ENCODE measurements at places on chromosomes 13 and 19. TPM values are rescaled to one million over a fixed set of nuclear protein-coding genes. Genes with fewer than 3 reads are reported as not detected.

The C1QTNF9 gene
- total RNA-seq: under 0.01 TPM

- no peak for DNase-seq
Observed at GRCh38 chr13:105340061-105340606, 1195.3 kb downstream of the EFNB2 start.

DNA sequence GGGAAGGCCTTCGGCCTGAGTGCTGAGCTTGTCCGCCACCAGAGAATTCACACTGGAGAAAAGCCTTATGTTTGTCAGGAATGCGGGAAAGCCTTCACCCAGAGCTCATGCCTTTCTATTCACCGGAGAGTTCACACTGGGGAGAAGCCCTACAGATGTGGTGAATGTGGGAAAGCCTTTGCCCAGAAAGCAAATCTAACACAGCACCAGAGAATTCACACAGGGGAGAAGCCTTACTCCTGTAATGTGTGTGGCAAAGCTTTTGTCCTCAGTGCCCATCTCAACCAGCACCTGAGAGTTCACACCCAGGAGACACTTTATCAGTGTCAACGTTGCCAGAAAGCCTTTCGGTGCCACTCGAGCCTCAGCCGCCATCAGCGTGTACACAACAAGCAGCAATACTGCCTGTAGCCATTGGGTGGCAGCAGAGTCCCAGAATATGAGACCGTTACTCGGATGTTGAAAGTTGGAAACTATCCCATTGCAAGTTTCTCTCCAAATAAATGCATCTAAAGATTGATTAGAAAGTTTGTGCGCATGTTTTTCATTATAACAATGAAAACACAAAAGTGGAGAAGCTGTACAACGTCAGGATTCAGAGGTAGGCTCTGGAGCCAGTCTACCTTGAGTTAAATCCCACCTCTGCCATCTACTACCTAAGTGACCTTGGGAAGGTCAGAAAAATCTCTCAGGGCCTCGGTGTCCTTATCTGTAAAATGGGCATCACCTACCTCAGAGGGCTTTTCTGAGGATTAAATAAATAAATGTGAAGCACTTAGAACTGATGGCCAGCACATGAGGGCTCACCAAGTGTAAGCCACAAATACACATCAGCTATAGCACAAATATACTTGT is 21.1 kb downstream of the ZNF473 start:
- DNase-seq: peak; percentile 28

The PET100 gene
- 4.6 TPM for total RNA-seq

DNA sequence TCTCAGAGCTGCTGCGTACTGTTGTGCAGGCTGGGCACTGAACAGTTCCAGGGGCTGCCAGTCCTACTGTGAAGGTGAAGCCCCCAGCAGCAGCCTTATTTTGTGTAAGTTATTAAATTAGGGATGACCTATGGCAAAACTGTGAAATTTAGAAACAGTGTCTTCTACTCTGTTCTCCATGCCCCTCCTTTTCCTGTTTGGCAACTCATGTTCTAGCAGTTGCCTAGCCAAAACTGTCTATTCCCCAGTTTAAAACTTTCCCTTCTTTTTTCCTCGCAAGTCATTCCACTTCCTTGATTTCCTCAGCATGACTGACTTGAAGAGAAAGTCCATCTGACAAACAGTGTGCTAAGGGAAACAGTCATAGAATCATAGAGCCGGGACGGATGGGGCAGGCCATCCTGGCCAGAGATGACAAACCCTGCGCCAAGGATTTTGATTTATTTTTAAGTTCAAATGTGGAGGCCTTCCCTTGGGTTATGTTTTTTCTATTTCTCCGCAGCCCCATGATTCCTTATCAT is 78.1 kb upstream of the OLFM4 start:
- no peak for DNase-seq

GRCh38 chr13:112179421-112179820 is 112.5 kb downstream of the SOX1 start:
- DNase-seq: no peak

DNA sequence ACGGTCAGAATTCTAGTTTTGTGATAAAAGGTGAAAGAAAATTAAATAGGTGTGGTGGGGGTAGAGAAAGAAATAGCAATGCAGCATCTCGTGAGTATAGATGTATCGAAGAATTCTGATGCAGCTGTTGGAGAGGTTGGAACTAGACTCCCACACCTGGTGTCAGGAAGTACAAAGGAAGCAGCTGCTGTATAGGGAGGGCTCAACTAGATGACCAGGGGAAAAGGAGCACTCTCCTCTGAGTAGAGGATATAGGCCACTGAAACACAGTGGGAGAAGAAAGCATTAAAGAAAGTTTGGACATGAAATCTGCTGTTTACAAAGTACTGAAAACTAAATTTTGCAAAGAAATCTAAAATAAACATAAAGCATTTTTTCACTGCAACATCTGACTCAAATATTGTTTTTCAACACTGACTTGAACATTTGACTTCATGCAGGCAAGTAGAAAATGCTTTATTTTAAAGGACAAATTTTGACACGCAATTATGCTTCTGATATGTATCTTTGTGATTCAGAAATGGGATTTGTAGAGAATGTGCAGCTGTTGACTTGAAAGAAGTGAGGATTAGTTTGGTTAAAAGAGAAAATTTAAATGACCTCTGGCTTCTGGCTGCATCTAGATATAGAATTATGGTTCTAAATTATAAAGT is 82.2 kb downstream of the MIPEP start:
- no peak for DNase-seq

The ZNF615 gene
- total RNA-seq: 7.8 TPM

- no peak for DNase-seq
Observed at GRCh38 chr13:29964181-29964845, 113.9 kb upstream of the UBL3 start.

- peak; percentile 20 for DNase-seq
Observed at GRCh38 chr13:32267836-32268439, 47.2 kb downstream of the ZAR1L start.

The KLF2 gene
- 219 TPM for total RNA-seq

GRCh38 chr13:75651013-75651412 is 14.9 kb downstream of the LMO7 start:
- DNase-seq: no peak

GRCh38 chr13:24670961-24671381 is 9.2 kb upstream of the ATP12A start:
- DNase-seq: peak; percentile 76

GRCh38 chr13:28557725-28558520 is 63.0 kb upstream of the FLT1 start:
- no peak for DNase-seq

The SULT2B1 gene
- not detected for total RNA-seq

DNA sequence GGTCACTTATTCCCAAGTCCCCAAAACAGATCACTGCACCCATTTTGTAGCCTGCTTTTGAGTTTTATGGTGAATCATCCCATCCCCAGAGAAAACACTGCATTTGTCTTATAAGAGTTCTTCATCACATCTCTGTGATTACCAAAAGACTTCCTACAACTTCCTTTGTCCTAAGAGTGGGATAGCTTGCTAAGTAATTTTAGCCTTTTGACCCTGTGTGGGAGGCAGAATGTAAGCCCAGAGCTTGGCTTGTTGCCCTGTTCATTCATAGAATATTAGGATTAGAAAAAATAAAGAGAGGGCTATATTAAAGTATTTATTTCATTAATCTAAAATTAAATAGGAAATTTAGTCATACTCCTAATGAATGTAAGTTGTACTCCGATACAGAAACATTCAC is 213.3 kb downstream of the MZT1 start:
- DNase-seq: no peak

DNA sequence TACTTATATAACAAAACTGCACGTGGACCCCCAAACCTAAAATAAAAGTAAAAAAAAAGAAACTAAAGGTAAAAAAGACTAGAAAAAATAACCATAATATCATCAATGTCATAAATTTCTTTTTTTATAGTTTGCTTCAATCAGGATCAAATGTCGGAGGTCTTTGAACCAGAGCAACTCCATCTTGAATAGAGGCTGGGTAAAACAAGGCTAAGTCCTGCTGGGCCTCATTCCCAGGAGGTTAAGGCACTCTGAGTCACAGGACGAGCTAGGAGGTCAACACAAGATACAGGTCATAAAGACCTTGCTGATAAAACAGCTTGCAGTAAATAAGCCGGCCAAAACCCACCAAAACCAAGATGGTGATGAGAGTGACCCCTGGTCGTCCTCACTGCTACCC is 24.0 kb downstream of the TPT1 start:
- no peak for DNase-seq

The DACT3 gene
- total RNA-seq: under 0.01 TPM

- peak; percentile 81 for DNase-seq
Observed at GRCh38 chr19:2274931-2275535, 6.9 kb downstream of the PEAK3 start.

The PLIN5 gene
- total RNA-seq: 0.27 TPM

- DNase-seq: no peak
Observed at GRCh38 chr13:101455863-101456262, 3.4 kb downstream of the ITGBL1 start.

The GJA3 gene
- not detected for total RNA-seq

The ZNF709 gene
- 7.5 TPM for total RNA-seq

DNA sequence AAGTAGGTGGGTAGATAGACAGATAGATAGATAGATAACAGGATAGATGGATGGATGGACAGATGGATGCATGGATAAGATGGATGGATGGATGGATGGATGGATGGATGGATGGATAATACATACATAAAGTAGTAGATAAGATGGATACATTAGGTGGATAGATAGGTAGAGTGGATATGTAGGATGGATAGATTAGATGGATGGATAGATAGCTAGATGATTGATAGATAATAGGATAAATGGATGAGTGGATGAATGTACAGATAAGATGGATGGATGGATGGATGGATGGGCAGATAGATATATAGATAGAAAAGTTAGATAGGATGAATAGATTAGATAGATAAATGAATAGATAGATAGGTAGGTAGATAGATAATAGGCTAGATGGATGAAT is 2.1 kb downstream of the CYP4F3 start:
- no peak for DNase-seq

The SRRM5 gene
- under 0.01 TPM for total RNA-seq

DNA sequence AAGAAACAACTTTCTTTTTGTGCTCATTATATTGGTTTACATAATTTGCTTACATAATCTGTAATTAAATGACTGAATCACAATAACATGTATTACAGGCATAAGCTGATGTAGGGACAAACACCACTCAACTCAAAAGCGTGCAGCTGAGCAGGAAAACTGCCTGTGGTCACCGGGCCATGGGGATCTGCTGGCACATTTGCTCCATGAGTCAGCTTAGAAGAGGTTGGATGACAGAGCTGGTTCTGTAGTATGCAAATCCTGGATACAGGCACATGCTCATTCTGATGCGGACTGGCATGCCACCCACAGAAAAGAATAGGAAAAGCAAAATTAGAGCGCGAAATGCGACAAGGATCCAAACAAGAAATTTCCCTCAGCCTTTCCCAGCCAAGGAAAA is 128.6 kb downstream of the USP12 start:
- DNase-seq: peak; percentile 65

GRCh38 chr19:16272945-16273344 is 51.7 kb upstream of the KLF2 start:
- no peak for DNase-seq

DNA sequence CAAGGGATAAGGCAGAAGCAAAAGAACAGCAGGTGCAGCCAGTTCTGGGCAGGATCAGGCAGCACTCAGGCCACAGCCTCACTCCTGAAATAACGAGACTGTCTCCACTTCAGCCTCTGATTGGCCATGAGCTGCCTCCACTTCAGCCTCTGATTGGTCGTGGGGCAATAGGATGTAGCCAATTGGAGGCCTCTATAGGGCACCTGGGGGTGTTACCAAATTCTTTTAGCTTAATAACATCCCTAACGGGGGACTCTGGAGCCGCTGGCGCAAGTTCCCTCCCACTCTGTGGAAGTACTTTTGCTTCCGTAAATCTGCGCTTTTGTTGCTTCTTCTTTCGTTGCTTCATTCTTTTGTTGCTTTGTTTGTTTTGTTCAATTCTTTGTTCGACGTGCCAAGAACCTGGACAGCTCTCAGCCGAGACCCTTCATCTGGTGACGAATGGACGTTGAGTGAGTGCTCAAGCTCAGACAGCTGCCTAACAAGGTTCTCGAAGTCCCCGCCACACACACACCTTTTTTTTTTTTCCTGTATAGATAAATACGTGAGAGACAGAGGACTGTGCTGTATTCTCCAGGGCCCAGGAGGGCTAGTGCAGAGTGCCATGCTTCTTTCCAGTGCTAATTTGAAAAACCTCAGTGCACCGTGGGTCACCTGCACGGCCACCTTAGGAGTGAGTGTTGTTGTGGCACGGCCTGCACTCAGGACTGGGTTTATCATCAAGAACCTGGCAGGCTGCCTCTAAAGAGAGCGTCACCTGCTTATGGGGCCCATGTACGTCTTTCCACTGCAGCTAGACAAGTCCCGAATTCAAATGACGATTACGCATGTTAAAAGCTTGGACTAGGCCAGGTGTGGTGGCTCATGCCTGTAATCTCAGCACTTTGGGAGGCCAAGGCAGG is 32.0 kb upstream of the TUBGCP3 start:
- no peak for DNase-seq

GRCh38 chr13:48686636-48687210 is 33.0 kb downstream of the CYSLTR2 start:
- no peak for DNase-seq

The GFY gene
- total RNA-seq: not detected

DNA sequence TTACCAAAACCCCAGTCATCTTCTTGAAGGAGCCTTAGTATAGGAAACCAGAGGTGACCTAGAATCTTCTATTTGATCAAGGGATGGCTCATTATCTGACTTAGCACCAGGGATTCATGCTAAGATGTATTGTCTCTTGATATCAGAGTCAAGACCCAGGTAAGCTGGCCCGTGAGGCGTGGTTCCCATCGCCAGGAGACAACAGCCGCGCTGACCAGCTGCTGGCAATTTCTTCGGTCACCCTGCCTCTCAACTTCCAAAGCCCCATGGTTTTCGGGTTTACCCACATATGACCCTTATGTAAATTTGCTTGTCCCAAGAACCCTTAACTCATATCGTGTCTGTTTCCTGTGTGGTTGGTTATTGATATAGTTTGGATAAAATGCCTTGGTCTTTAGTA is 77.7 kb upstream of the VSTM2B start:
- DNase-seq: no peak

DNA sequence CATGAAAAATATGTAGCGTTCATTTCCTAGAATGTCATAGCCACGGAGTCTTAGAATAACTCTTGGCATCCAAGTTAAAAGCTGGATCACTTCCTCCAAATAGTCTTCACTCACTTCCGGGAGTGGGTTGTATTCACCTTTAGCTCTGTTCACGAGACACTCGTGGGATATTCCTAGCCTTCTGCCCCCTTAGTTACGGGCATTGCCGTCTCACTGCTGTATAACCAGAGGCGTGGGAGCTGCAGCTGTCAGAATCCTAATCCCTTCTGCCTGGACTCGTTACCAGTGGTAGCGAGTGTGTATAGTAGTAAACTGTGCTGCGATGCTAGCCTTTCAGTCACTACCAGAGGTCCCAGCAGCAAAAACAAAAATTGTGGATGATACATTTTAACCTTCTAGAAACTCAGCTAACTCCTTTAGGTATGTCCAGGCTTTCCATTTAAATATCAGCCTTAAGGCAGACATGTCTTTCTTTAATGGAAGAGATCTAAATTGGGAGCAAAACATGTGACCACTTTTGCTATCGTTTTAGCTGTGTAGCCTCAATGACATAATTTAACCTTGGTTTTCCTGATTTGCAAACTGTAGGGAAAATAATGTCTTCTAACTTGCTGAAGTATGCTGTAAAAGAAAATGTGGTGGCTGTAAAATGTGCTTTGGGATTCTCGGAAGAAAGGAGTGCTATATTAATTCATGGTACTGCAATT is 34.1 kb downstream of the ERCC5 start:
- DNase-seq: no peak

- no peak for DNase-seq
Observed at GRCh38 chr19:2294687-2295335, 12.8 kb upstream of the PEAK3 start.

The COX6B2 gene
- 0.27 TPM for total RNA-seq

GRCh38 chr19:44581288-44581687 is 32.1 kb upstream of the IGSF23 start:
- DNase-seq: no peak

The ISYNA1 gene
- total RNA-seq: 109 TPM
